NCI-H2081 treated with DMSO at 0.1 percent for 48 hours (cell line): ENCODE measurements at places on chromosomes 11 and 22.

DNA sequence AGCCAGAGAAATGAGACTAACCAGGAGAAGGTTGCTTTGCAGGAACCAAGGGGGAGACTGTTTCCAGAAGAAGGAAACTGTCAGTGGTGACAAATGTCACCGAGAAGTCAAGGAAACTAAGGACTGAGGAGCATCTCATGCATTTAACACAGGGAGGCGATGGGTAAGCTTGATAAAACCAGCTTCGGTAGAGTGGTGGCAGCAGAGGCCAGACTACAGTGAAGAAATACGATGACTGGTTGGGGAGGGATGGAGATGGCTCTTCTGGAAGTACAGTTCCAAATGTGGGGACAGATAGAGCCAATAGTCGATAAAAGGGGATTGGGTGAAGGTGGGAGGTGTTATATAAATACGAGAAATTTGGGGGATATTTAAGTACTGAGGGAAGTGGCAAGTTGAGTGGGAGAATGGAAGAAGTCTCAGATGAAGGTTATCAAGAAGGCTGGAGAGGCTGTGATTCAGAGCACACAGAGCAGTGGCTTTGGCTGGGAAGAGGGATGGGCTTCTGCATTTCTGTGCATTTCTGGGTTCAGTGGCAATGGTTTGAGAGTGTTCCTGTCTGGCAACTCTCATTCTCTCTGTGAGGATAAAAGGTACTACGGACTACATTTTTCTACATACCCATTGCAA, 29.2 kb downstream of the SC5D start:
- no peak for DNase-seq

DNA sequence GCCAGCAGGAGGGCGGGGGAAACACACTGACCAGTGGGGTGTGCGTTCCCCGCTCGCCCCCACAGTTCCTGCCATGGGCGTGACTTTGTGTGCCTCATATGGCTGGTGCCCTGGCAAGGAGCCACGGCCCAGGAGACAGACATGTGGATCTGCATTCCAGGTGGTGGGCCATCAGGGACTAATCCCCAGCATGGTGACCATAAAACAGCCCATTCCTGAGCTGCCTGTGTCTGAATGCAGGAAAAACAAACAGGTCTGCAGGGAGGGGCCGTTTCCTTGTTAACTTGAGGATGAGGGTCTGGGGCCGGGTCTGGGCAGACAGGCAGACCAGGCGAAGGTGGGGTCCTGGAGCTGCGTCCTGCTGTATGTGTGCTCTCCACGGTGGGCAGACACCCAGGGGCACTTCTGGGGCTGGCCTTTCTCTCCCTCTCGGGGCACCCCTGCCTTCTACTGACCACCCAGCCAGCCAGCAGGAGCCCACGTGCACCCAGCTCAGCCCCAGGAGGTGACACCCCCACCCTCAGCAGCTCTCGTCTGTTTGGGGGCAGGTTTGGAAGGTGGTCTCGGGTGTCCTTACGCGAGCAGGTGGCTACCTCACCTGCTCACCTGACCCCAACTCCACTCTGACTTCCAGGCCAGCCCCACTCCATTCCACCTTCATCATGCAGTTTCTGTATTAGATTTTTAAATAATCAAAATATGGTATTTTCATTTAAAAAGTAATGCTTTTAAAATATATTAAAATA, 120.3 kb downstream of the KCNQ1OT1 start:
- DNase-seq = no peak

DNA sequence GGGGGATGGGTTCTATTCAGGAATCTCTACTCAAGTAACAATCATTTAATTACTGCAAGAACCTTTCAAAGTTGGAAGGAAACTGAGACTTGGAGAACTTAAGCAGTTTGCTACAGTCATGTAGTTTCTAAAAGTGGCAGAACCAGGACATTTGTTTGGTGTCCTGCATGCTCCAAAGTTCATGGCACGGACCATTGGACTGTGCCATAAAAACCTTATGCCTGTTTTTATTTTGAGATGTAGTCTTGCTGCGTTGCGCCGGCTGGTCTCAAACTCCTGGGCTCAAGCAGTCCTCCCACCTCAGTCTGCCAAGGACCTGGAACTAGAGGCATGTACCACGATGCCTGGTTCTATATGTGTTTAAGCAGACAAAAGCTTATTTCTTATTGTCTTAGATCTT, 18.6 kb upstream of the AIFM3 start:
- no peak for DNase-seq

DNA sequence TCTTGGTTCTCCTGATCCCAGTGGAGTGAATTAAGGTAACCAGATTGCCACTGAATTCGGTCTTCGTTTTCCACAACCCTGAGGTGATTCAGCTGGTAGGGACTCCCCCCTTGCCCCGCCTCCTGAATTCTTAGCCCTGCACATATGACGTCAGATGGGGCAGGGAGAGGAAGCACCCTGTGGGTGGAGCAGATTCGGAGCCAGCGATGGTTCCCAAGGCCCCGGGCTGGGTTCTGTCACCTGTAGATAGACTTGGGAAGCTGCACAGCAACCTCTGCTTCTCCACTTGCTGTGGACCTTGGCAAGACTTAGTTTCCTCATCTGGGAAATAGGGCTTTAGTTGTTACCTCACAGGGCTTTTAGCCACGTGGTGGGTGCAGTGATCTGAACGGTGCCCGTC, 67.8 kb downstream of the CTTN start:
- DNase-seq = no peak

- no peak for DNase-seq
Measured at GRCh38 chr11:34252015-34252414, 105.8 kb downstream of the ABTB2 start.

- DNase-seq = no peak
Measured at GRCh38 chr22:45101515-45102227, 62.1 kb upstream of the NUP50 start.

DNA sequence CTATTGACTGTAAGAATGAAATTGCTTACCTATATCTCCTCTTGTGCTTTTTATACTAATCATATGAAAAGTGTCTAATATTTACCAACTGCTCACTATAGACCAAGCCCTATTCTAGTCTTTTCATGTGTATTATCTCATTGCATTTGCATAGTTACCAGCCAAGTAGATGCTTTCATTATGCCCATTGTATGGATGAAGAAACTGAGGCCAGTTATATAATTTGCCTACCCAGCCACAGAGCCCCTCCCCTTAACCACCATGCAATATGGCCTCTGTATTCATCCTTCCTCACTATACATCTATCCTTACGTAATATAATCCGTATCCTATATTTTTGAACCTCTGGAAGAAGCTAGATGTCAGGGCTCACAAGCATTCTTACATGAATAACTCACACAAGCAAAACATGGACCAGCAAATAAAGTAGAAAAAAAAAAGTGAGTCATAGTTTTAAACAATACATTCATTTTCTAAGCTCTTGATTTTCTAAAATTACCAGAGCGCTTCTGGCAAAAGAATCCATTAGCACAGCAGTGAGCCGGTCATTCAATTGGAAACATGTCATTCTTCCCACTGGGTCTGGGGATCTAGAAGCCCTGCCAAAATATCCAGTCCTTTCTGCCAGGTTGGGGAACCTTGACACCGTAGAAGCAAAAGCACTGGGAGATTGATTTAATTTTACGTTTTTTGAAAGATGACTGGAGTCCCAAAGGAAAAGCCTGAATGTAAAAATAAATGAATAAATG, 80.0 kb downstream of the C11orf91 start:
- DNase-seq = peak; percentile 24

GRCh38 chr11:96232132-96232531, 110.9 kb downstream of the MAML2 start:
- no peak for DNase-seq

DNA sequence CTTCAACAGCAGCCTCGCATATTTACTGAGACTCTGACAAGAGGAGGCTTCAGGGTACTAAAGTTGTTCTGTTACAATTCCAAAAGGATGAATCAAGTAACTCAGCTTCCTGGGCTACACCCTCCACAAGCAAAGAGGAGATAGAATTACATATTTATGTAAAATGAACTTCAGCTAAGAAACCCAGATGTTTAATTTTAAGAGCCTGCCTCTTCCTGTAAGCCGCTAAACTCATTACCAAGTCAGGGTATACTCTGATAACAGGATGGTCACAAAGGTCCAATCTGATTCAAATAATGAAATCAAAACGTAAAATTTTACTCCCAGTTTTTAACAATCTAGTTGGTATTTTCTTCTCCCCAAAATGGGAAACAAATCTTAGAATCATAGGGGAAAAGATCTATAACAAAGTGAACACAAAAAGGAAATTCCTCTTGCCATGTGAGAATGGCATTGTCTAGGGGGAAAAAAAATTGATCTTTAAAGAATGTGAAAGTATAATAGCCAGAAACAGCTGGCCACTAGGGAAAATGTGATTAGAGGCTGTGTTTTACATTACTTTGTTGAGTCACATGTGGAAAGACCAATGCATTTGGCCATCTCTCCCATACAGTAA, 30.9 kb downstream of the CHEK2 start:
- DNase-seq = no peak

DNA sequence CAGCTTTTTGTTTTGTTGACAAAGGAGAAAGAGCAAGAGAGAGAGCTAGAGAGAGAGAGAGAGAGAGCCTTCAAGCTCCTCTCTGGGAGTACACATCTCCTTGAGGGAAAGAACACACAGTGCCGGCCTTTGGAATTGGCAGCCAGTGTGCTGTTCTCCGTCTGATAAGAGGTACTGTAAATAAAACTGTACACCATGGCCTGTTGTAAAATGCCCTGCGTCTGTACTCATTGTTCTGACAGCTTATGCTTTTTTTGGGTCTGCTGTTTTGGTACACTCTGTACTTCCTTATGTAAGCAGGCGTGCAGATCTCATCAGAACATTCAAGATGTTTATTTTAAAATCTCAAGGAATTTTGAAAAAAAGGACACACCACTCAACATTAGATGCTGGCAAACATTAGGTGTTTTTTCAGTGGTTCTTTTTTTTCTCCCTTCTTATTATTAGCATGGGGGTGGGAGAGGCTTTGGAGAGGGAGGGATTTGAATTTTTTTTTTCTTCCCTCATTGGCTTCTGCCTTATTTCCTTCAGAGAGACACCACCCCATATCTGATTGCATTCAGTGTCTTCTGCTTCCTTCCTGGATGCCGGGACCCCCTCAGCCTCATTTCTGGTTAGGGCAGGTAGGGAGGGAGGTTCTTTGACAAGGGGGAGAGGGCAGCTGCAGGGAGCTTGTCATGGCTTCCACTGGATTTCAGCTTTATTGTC, 116.8 kb upstream of the NNMT start:
- no peak for DNase-seq

DNA sequence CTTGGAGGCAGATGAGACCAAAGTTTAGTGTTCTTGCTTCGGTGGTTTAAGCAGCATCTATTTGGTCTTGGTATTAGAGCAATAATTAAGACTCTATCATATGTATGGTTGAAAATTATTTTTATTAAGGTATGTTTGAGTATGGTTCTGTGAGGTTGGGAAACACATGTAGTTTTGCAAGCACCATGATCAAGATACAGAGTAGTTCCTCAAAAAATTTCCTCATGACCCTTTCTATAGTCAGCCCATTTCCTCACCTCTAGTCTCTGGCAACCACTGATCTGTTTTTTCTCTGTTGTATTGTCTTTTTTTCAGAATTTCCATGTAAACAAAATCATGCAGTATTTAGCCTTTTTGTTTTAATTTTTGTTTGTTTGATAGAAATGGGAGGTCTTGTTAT, 18.4 kb downstream of the MTMR3 start:
- DNase-seq = no peak

DNA sequence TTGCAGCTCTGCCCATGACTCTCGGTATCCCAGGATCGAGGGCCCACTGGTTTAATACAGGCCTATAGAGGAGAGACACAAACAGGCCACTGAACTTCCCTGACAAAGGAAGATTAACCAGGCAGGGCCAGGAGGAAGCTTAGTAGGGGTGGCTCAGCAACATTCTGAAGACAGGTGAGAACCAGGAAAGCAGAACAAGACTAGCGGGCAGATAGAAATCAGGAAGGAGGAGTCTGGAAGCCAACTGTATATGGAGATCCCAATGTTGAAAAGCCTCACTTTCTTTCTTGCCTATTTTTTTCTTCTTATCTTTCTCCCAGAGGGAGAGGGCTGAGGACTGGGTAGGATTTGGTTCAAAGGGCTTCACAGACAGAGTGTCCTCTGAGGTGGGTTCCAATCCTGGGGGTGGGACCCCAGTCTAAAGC, 5.4 kb downstream of the PI4KA start:
- no peak for DNase-seq

- no peak for DNase-seq
Measured at GRCh38 chr11:121417055-121417551, 35.0 kb upstream of the SORL1 start.

GRCh38 chr22:41813726-41814410, 13.4 kb downstream of the CCDC134 start:
- no peak for DNase-seq

DNA sequence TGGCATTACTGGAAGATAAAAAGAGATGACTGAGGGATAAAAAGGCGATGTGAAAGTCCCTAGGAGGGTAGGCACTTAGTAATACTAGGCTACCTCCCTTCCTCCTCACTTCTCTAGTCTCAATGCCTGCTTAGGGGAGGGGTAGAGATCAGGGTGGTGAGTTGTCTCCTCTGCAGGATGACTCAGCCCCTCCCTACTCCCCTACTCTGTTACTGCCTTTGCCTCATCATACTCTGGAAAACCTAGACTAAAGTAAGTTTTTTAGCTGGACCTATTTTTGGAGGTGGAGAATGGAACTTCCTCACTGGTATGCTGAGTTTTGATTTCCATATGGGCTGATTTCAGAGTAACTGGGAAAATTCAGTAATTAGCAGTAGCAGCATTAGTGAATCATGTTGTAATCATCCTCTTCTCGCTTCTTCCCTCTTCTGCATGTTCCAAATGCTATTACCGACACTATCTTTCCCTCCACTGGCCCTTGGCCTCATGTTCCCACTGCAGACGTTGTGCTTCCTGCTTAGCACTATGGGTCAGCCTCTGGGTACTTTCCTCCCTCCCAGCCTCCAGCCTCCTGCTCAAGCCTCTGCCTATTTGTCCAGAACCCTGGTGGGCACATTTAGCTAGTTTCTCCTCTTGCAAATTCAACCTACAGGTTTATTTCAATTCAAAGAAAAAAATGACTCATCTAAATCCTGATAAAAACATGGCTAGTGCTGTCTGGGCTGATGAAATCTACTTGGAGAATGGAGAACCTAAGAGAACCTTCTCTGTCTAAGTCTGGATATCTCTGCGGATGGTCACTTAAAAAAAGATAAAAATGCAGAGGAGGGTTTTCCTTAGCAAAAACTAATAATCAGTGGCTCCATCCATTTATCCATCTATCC, 281.7 kb downstream of the ST3GAL4 start:
- DNase-seq = no peak
